ENCODE measurements at places on chromosomes 16 and 17.

- DNase-seq = no peak
Observed at GRCh38 chr16:1979271-1980029, 1.8 kb downstream of the NOXO1 start.

DNA sequence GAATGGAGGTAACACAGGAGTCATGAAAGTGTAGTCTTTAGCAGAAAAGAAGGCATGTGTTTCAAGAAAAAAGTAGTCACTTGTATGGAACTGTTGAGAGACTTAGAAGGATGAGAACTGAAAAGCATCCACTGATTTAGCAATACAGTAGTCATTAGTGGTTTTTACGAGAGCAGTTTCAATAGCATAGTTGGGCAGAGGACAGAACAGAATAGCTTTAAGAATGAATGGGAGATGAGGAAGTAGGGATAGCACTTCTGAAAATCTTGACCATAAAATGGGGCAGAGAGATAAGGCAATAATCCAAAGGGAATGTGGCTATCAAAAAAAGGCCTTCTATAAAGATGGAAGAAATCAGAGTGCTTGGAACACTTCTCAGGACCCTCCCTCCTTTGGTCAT, 64.8 kb upstream of the C17orf78 start:
- no peak for DNase-seq

DNA sequence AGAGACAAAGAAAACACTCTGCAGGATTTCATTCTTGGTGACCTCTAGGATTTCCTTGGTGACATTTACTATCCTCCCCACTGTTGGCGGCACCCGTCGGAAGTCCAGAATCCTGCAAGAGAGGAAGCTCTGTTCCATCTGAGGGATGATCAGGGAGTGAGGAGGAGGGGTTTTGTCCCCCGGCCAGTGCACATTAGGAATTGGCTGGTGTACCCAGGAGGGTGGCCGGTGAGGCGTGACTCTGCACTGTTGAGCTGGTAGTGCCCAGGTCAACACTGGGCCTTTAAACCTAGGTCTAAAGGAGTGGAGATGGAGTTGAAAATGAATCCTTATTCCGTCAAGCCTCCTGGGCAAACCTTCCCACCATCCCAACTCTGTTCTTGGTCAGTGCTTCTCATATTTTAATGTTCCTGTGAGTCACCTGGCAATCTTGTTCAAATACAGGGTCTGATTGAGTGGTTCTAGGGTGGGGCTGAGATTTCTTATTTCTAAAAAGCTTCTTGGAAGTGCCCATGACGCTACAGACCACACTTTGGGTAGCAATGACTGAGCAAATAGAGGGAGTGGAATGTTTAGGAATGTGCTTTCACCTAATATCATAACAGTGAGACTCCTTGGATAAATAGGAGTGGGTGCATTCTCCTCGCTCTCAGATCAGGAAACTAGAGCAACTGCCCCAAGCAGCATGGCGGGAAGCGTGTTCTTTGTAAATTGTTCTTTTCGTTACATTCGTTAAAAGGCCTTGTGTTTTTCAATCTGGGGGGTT, 30.7 kb downstream of the PRKAR1A start:
- DNase-seq = no peak

DNA sequence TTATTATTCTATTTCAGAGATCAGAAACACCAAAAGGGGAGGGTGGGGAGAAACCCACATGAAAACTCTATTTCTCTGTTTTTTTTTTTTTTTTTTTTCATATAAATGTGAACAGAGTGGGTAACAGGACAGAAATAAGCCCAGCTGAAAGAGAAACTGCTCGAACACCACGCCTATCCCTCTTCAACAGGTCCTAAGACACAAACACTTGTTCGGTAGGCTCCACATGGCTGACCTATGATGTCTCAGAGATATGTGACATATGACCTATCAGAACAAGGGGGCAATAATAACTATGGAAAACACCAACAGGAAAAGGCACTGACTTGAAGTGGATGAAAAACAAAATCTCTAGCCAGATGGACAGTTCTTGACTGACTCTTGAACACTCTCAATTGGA, 44.8 kb downstream of the PARN start:
- DNase-seq = no peak

DNA sequence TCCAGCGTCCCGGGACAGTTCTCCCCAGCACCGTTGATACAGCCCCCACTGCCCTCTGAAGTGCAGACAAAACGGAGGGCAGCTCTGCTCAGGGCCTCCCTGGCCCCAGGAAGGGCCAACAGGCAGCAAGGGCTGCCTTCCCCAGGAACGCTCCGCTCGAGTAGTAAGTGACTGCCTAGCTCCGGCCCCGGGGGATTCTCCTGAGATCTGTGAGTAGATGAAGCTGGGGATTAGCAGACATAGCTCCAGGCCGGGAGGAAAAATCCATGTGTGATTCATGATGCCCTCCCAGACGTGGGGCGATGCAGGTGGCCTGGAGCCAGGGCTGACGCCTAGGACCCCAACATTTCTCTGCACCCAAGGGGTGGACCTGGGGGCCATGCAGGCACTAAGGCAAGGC, 85.3 kb downstream of the ENGASE start:
- DNase-seq = no peak

Data from GM20000 (cell line).